NCI-H1436 treated with DMSO at 0.1 percent for 48 hours (cell line): ENCODE measurements at places on chromosomes 5 and 9.

GRCh38 chr5:27458287-27458686 is 419.9 kb upstream of the CDH9 start:
- DNase-seq = no peak

GRCh38 chr5:146725025-146725424 is 153.5 kb downstream of the PPP2R2B start:
- no peak for DNase-seq

DNA sequence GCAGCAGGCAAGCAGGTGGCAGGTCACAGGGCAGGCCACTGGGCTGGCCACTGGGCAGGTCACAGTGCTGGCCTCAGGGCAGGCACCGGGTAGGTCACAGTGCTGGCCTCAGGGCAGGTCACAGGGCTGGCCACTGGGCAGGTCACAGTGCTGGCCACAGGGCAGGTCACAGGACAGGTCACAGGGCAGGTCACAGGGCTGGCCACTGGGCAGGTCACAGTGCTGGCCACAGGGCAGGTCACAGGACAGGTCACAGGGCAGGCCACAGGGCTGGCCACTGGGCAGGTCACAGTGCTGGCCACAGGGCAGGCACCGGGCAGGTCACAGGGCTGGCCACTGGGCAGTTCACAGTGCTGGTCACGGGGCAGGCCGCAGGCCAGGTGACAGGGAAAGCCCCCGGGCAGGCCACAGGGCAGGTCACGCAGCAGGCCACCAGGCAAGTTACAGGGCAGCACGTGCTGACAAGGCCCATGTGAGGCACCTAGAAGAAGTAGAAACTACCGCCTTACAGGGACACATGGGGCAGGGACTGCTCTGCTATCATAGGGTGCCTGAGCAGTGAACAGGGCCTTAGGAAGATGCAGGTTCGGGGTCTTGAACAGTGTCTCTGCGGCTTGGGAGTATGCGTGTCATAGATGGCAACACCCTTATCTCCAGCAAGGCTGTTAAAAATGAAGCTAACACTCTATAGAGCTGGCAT is 18.6 kb upstream of the MED10 start:
- no peak for DNase-seq

- DNase-seq = no peak
Measured at GRCh38 chr5:132011622-132012343, at the start of gene ACSL6. Gene ACSL6 (minus strand): TSS chr5:132011658. CDS start chr5:132011553, 105 bp downstream.

DNA sequence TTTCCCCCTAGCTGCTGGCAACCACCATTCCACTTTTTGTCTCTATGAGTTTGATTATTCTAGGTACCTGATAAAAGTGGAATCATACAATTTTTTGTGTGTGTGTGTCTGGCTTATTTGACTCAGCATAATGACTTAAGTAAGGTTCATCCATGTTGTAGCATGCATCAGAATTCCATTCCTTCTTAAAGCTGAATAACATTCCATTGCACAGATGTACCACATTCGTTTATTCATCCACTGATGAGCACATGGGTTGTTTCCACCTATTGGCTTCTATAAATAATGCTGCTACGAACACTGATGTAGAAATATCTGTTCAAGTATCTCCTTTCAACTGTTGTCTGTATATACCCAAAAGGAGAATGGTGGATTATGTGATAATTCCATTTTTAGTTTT is 33.7 kb downstream of the AP3B1 start:
- DNase-seq = no peak

DNA sequence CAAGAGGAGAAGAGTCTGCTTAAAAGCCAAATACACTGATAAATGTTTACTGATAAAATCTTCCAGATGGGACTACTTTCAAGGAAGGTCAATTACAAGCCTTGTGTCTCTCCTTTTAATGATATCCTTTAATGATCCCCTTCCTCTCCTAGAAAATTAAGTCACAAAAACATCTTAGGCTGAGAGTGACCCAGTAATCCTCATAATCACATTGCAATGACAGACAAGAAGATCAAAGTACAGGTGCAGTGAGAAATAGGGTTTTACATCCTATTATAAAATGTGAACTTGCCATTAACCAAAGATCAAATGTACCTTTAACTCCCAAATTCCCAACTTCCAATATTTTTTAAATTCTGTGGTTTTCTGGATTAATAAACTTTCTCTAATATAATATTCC is 514.8 kb downstream of the RAB3C start:
- no peak for DNase-seq

GRCh38 chr5:54534191-54535004 is 16.8 kb downstream of the SNX18 start:
- no peak for DNase-seq

GRCh38 chr5:45376417-45376816 is 319.8 kb downstream of the HCN1 start:
- no peak for DNase-seq

DNA sequence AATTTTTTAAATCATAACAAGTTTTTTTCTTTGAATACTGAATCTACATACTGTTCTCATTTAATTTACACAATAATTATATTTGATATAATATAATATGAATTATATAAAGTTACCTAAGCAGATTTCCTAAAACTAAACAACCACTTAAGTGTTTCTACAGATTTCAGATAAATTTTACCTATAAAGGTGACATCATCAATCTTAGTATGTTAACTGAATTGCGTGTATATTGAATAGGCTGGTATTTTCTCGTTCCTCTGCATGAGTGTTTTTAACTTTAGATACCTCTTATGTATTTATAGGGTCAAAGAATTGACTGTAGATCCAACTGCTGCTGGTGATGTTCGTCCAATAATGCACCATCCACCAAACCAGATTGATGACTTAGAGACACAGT is 30.3 kb downstream of the DIMT1 start:
- no peak for DNase-seq

GRCh38 chr5:90017239-90017638 is 392.3 kb downstream of the CETN3 start:
- DNase-seq = peak; percentile 49

GRCh38 chr5:177357146-177357458 is 622 bp upstream of the RGS14 start:
- DNase-seq = no peak

- no peak for DNase-seq
Measured at GRCh38 chr5:31962871-31963307, 211.2 kb downstream of the GOLPH3 start.

DNA sequence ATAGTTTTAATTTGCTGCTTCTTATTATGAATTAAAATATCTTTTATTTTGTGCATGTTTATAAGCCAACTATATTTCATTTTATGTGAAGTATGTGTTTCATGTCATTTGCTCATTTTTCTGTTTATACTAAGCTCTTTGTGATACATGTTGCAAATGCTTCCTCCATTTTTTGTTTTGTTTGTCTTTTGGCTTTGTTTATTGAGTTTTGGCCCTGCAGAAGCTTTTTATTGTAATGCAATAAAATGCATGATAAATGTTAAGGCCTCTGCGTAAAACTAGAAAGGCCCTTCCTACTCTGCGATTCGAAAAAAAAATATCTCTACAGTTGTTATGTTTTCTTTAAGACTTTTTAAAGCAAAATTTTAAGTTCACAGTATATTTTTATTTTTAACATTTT is 9.4 kb downstream of the ZNF366 start:
- no peak for DNase-seq

DNA sequence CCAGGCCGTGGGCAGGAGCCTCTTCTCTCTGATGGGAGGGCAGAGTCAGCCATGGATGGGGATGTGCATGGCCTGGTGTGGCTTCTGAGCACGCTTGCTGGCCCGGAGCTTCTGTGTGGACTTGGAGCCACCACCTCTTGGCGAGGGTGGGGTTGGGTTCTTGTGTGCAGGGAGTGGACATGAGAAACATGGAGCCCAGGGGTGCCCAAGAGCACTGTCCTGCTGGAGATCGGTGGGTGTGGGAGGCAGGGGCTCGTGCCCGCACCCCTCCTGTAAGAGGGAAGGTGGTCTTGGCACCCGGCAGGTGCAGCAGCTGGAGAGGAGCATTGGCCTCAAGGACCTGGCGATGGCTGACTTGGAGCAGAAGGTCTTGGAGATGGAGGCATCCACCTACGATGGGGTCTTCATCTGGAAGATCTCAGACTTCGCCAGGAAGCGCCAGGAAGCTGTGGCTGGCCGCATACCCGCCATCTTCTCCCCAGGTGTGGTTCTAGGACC is 23.8 kb downstream of the FBXW5 start:
- DNase-seq = no peak

- DNase-seq = no peak
Measured at GRCh38 chr9:74589576-74589975, 92.4 kb downstream of the RORB start.

DNA sequence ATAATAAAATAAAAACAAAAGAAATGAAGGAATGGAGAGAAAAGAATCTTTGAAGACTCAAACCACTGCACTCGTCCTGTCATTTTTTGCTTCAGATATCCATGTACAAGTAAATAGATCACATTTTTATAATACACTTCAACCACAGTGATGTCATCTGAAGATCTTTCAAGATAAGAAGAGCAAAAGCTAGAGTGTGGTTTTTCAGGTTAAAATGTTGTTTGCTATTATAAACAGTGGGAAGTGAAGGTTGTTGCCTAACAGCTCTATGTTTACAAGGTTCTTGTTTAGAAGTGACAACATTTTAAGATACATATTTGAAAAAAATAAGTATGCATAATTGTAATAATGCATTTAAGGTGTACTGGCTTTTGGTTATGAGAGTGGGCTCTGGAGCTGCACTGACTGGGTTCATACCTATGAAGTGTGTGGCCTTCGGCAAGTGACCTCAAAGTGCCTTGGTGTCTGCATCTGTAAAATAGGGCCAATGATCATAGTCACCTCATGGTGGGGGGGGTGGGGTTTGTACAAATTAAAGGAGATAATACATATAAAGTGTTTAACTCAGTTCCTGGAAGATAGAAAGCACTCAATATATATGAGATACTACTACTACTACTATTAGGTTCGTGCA is 45.5 kb upstream of the IL7R start:
- DNase-seq = no peak

DNA sequence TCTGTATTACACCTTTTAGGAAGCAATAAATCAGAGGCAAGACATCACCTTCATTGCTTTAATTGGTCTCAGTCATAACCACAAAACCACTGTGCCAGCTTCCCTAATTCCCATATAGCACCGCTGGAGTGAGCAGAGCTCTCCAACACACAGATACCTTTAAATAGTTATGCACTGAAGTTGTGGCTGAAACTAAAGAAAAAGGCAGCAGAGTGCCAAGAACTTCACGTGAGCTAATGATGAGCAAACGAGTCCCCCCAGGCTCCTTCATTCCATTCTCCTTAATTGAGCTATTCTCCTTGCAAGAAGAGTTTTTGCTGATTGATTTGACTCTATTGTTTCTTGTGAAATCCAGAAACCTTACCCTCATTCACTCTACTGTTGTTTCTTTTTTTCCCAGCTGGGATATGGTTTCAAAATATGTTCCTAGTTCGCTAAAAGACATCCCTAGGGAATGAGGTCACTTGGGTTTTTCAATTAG is 501.5 kb downstream of the SPATA31D1 start:
- DNase-seq = no peak

GRCh38 chr9:76846297-76846696 is 59.6 kb downstream of the PRUNE2 start:
- no peak for DNase-seq

- no peak for DNase-seq
Measured at GRCh38 chr5:873328-873727, 19.3 kb downstream of the BRD9 start.

GRCh38 chr9:2320114-2320513 is 301.5 kb upstream of the VLDLR start:
- no peak for DNase-seq

DNA sequence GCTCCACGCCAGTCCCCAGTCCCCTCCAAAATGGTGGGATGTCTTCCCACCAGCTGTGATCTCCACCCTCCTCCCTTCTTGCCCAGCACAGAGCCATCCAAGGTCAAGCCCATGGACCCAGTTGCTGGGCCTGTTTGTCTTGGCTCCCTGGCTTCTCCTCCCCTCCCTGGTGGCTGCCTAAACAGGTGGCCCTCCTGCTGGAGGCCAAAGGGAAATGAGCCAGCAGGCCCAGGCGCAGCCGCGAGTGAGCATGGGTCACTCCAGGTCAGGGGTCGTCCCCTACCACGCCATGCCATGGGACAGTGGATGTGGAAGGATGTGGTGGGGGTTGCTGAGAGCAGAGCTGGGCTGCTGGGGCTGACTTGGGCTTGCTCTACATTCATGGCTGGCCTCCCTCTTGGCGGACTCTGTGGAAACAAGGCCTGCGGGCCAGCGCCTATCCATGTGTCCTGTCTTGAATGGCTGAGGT is 33.6 kb downstream of the COL15A1 start:
- DNase-seq = no peak

DNA sequence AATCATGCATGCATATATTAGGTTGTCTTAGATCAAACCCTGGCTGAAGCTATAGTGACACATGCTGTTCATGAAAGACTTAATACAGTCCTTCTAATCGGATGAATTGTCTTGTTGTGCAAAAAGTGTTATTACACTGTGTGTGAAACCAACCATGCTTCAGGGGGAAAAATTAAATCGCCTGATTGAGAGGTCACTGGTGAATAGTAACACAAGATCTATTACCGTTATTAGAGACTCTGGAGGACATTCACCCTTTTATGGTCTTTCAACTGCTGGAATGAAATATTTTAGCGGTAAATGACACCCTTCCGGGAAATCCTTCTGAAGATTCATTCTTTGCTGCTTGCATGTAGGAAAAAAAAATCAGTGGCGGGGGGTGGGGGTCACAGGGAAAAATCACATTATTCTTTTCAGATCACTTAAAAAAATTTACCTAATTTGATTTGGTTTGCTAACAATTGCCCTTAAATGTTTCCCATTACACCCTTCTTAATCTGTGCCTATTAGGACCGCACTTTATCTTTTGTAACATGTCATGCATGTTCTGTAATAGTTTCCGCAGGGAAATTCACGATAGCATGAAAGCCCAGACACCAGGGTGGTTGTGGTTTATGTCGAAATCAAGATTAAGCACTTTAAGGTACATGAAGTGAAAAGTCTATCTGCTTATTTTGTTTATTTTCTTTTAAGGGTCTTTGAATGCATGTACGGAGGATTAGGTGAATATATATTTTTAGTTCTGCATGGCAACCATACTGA is 120.6 kb downstream of the FOCAD start:
- DNase-seq = no peak

DNA sequence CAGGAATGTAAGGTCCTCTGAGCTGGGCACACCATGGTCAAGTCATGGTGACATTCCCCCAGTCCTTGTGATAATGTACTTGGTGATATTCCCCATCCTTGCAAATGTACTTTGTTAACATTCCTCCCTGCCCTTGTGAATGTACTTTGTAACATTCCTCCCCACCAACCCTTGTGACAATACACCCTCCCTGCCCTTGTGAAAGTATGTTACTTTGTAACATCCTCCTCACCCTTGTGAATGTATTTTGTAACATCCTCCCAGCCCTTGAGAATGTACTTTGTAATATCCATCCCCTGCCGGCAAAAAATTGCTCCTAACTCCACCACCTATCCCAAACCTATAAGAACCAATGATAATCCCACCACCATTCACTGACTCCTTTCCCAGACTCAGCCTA is 53.3 kb downstream of the RAPGEF6 start:
- DNase-seq = no peak
